ENCODE measurements at places on chromosomes 16 and 17.

GRCh38 chr17:4433515-4434031 is at the start of gene SPNS3:
TSS of gene SPNS3 (plus strand) at chr17:4433940. CDS start at chr17:4433968, 28 bp downstream.
- peak; percentile 22 for DNase-seq

- DNase-seq: peak; percentile 42
Observed at GRCh38 chr17:82734987-82735866, at the start of gene FN3K. TSS of gene FN3K (plus strand) at chr17:82735615. CDS start at chr17:82735637, 22 bp downstream.

DNA sequence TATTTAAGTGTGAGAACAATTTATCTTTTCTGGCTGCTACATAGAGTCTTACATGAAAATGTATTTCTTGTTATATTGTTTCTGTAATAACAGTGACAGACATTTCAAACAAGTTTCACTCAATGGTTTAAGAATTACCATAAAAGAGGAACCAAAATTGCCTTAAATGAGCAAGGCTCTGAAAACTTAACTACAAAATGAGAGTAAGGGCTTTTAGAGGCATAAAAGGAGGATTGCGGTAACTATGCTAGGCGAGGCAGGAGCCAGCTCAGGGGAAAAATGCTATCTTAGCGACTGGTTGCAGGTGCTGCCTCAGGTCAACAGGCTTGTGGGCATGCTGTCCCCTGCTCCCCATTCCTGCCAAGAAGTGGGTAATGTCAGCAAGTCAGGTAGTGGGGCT is 81.7 kb upstream of the MSI2 start:
- DNase-seq: no peak

- DNase-seq: no peak
Observed at GRCh38 chr16:50906454-50906853, 164.6 kb downstream of the CYLD start.

GRCh38 chr16:48366165-48367093 is 18.8 kb downstream of the SIAH1 start:
- peak; percentile 66 for DNase-seq

- no peak for DNase-seq
Observed at GRCh38 chr16:29821643-29822115, 1.4 kb downstream of the MVP start.

Measured in CD4-positive, alpha-beta T cell treated with Interleukin-10 for 1 hour (primary cell).